ENCODE measurements at places on chromosomes 7 and 10. TPM values are rescaled to one million over a fixed set of nuclear protein-coding genes. Genes with fewer than 3 reads are reported as not detected.

DNA sequence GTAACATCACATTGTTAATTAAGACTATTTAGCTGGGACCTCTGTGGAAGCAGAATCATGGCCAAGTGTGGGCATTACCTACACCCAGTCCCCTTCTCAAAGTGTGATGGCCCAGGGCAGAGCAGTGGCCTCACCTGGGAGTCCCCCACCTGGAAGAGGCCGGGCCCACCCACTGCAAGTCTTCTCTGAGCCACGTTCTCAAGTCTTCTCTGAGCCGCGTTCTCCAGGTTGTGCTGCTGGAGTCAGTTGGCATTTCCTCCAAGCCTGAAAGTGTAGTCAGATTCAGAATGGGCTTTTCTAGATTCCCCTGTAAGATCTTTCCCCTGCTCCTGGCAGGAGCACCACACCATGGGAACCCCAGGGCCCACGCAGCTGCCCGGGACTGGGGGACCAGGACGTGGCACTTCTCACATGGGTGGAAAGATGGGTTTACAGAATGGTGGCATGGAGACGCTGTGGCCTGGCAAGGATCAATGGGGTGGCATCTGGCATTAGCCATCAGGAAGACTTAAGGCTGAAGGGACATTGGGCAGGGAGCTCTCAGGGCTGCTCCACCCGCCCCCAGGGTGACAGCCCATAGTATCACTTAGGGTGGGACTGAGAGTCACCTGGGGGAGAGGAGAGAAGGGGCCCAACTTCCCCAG is 68.0 kb downstream of the MKI67 start:
- no peak overlapping the region for H3K27ac ChIP-seq
- no peak for DNase-seq
- no peaks in the 10 kb centered on the region for H3K27me3 ChIP-seq
- no peaks in the 10 kb centered on the region for H3K4me1 ChIP-seq
- no peaks in the 10 kb centered on the region for H3K36me3 ChIP-seq

- H3K4me1 ChIP-seq = no peaks in the 10 kb centered on the region
- no peak overlapping the region for H3K4me3 ChIP-seq
- H3K27me3 ChIP-seq = no peaks in the 10 kb centered on the region
- DNase-seq = no peak
These were observed 10.7 kb upstream of the PSMG3 start for GRCh38 chr7:1580422-1581030.

GRCh38 chr10:10911471-10911921 is 106.2 kb upstream of the CELF2 start:
- peak overlapping the region; percentile 80 for H3K27ac ChIP-seq
- no peaks in the 10 kb centered on the region for H3K4me1 ChIP-seq
- DNase-seq = peak; percentile 84
- H3K36me3 ChIP-seq = no peaks in the 10 kb centered on the region
- H3K27me3 ChIP-seq = no peaks in the 10 kb centered on the region

DHX32 gene
- 25.0 TPM for total RNA-seq

CPEB3 gene
- 5.4 TPM for total RNA-seq

- H3K4me3 ChIP-seq = no peak overlapping the region
- peaks cover 7% of the 10 kb centered on the region for H3K4me1 ChIP-seq
- DNase-seq = no peak
- no peaks in the 10 kb centered on the region for H3K36me3 ChIP-seq
- no peaks in the 10 kb centered on the region for H3K27me3 ChIP-seq
These were observed 2.7 kb upstream of the CUL2 start for GRCh38 chr10:35092851-35093250.

PTPN12 gene
- total RNA-seq = 52.0 TPM

GRCh38 chr10:86073199-86073977 is 293.2 kb downstream of the GRID1 start:
- H3K27me3 ChIP-seq = no peaks in the 10 kb centered on the region
- DNase-seq = no peak
- H3K36me3 ChIP-seq = no peaks in the 10 kb centered on the region
- H3K4me3 ChIP-seq = no peak overlapping the region

- no peak overlapping the region for H3K27ac ChIP-seq
- H3K27me3 ChIP-seq = no peaks in the 10 kb centered on the region
- H3K36me3 ChIP-seq = no peaks in the 10 kb centered on the region
These were observed 129.8 kb upstream of the RSU1 start for GRCh38 chr10:16947069-16947468.

SVOPL gene
- total RNA-seq = 1.5 TPM

GRCh38 chr10:83908506-83908905 is 230.8 kb upstream of the GHITM start:
- no peaks in the 10 kb centered on the region for H3K27me3 ChIP-seq
- no peak overlapping the region for H3K4me3 ChIP-seq
- no peak for DNase-seq
- no peaks in the 10 kb centered on the region for H3K36me3 ChIP-seq
- H3K4me1 ChIP-seq = no peaks in the 10 kb centered on the region

GRCh38 chr7:157497367-157497743 is 160.6 kb downstream of the DNAJB6 start:
- no peaks in the 10 kb centered on the region for H3K36me3 ChIP-seq
- no peaks in the 10 kb centered on the region for H3K27me3 ChIP-seq
- no peaks in the 10 kb centered on the region for H3K4me1 ChIP-seq
- H3K27ac ChIP-seq = no peak overlapping the region

STEAP2 gene
- total RNA-seq = 48.2 TPM
